ENCODE measurements at places on chromosomes 7 and 10. TPM values are rescaled to one million over a fixed set of nuclear protein-coding genes. Genes with fewer than 3 reads are reported as not detected.

CTAGE4 gene
- 3.2 TPM for total RNA-seq

SPDYE6 gene
- total RNA-seq: not detected

COL28A1 gene
- 0.51 TPM for total RNA-seq

PDGFA gene
- 3.0 TPM for total RNA-seq

TEX47 gene
- total RNA-seq: not detected

ANXA8L1 gene
- 0.30 TPM for total RNA-seq

ARHGEF5 gene
- total RNA-seq: 12.5 TPM

CYP2C19 gene
- 257 TPM for total RNA-seq

WDR86 gene
- total RNA-seq: 0.39 TPM

SOSTDC1 gene
- total RNA-seq: not detected

HOXA5 gene
- total RNA-seq: 0.53 TPM

KIAA1549 gene
- total RNA-seq: 1.9 TPM

ZNF107 gene
- 1.5 TPM for total RNA-seq

CPEB3 gene
- total RNA-seq: 5.7 TPM

TMEM139 gene
- total RNA-seq: 7.0 TPM

GPR85 gene
- total RNA-seq: 0.25 TPM

NODAL gene
- not detected for total RNA-seq

ADCY1 gene
- 11.0 TPM for total RNA-seq

ECHDC3 gene
- total RNA-seq: 257 TPM

SCIN gene
- 0.06 TPM for total RNA-seq

ACSM6 gene
- total RNA-seq: not detected

Measured in right lobe of liver (tissue), 6 donors.